ENCODE measurements at places on chromosomes 12 and 14.

GRCh38 chr14:74248017-74248416 is 8.8 kb downstream of the VSX2 start:
- DNase-seq, result no peak

DNA sequence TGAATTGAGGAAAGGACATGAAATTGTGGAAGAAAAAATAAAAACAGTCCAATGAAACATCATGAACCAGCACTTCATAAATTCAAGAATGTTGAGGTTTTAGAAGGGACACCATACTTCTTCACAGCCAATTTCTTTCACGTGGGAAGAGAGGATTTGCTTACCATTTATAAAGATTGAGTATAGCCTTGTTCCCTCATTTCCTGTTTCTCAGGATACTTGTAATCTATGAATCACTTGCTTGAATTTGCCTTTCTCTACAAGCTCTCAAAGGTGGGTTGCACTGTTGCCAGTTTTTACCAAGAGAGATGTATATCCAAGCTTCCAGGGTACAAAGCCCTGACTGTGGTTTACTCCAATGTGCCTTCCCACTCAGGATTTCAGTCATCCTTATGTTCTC is 116.1 kb downstream of the DUSP6 start:
- no peak for DNase-seq

GRCh38 chr14:86672080-86672479 is 1142.1 kb downstream of the FLRT2 start:
- DNase-seq, result no peak

DNA sequence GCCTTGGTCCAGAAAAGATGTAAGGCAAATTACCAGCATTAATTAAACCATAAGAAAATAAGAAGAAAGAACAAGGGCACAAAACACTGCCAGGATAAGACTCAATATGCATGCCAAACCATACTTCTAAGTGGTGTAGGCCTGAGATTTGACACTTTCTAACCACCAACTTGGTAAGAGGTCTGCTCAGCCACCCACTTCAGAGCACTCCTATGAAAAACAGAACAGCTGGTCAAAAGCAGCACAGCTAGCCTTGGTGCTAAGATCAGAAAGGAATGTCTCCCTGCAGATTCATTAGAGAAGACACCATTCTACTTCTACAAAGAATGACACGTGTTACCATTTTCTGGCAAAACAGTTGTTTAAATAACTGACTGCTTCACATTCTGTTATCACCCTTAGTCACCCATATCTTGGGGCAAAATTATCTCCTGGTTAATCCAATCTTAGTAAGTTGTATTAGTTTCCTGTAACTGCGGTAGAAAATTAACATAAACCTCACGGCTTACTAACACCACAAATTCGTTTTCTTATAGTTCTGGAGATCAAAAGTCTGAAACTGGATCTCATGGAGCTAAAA is 13.2 kb downstream of the RPS6KA5 start:
- DNase-seq, result no peak

DNA sequence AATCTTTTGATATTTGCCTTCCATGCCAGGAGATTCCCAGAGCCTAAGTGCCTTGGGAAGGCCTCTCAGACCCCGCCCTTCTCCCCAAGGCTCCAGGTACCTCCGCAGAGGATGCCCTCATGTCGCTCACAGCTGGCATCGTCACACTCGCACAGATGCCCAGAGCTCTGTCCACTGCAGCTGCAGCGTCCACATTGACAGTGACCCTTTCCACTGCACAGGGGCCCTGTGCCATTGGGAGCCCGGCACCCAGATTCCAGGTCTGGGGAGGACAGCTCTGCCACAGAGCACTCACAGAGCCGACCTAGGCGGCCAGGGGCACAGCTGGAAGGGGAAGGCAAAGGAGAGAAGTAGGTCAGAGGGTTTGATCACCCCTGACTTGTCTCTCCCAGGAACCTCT is 12.3 kb upstream of the CSAD start:
- DNase-seq, result no peak

- DNase-seq, result no peak
Observed at GRCh38 chr12:25970082-25970481, 11.6 kb downstream of the RASSF8 start.

DNA sequence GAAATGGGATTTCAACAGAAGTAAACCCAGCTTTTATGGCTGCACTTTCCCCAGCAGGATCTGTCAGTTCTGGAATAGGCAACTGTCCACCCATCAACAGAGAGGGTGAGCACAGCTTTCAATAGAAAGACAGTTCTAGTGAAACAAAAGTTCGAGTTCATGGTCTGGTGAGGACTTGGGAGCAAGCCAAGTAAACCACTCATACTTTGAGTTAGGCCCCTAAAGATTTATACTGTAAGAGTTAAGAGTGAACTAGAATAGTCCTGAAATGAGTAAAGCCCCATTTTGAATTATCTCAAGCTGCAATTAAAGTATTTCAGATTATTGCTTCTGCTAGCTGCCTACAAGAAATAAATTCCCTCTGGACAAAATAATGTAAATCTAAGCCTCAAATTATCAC is 82.6 kb downstream of the METTL25 start:
- no peak for DNase-seq

DNA sequence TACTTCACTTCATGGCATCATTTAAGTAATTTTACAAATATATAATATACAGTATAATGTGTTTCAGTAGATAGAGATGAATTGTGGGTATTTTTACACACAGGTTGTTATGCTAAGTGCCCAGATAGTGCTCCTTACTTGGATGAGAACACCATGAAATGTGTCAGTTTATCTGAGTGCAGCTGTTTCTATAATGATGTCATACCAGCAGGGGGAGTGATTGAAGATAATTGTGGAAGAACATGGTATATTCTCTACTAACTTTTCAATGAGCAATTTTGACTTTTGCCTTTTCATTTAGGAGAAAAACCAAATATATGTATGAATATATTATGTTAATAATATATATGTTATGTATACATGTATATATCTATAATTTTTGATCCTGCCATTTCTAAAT is 221.6 kb downstream of the LRRK2 start:
- no peak for DNase-seq

DNA sequence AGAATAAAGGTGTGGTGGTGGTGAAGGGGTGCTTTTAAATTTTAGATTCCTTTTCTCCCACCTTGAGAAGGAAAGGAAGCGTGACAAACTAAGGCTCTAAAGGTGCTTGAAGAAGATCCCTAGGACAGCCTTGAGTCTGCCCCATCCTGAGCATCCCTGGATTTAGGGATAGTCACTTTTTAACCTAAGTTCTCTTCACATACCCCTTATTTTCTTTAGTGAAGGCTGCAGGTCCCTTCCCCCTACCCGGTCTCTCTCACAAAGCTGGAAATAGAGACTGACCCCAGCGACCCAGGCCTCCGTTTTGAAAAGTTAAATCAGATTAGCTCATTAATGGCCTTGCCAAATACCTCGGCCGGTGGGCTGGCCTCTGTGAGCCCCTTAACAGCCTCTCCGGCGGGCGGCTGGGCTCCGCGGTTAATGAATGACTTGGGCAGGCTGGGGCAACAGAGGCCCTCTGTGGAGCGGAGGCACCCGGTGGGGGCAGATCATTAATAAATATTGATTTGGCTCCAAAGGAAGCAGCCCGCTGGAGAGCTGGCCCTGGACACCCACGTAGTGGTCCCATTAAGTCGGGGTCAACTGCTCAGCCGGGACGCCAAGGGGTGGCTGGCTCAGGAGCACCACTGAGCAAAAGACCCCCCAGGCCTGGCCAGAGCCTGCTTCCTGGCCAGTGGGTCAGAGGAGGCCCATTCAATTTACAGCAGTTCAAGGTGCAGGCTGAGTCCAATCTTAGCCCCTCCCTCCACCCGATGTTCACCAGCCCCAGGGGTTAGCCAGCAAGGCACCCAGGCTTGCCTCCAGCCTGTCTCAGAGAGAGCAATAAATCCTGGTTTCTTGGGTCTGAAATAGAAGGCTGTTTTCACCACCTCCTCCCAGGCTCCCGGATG is 31.8 kb downstream of the PAH start:
- DNase-seq, result no peak

DNA sequence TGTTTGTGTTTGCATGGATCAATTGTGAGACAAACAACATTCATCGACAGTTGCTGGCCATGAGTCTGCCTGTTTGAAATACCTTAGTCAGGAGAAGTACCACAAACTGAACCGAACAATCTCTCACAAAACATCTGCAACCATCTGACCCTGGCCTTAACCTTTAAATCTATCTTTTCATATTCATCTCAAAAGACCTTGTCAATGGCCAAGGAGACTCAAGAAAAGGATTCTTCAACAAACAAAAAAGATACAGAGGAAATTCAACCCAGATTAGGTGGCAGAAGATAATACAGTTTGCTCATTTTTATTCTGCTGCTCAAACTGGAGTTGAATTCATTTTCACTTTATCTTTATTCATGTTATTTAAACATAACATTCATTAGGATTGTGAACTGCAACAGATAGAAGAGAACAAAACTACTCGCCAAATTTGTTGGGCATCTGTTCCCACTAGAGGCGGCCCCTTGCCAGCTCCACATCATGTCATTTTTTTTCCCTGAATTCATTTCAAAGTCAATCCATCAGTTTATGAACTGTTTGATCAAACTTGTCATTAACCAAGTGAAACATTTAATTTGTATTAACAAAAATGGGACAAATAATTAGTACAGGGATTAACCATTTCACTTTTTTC is 152.3 kb upstream of the OTX2 start:
- DNase-seq, result no peak

DNA sequence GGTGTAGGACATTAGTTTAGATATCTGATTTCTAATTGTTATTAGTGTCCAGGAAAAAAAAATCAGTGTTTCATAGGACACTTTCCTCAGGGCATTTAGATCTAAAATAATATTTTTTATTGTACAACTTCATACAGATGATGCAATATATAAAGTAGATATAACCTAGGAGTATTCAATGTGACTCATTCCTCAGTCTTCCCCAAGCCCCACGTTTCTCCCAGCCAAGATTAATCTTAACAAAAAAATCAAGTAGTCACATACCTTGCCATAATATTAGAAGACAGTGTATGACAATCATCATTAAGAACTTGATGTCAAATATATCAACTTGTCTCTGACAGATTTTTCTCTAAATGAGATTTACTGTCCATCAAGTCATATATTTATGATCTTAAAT is 37.1 kb downstream of the PPFIA2 start:
- no peak for DNase-seq

DNA sequence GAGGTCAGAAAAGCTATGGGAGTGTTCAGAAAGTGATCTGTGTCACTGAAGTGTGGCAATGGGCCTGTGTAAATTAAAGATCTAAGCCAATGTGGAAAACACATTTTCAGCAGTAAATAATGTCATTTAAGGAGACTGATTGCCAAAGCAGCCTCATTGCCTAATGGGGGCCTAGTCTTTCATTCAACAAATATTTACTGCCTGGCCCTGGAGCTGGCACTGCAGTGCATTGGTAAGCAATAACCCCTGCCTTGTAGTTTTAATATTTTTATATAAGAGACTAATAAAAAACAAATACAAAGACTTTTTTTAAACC is 326.6 kb downstream of the BTG1 start:
- no peak for DNase-seq

DNA sequence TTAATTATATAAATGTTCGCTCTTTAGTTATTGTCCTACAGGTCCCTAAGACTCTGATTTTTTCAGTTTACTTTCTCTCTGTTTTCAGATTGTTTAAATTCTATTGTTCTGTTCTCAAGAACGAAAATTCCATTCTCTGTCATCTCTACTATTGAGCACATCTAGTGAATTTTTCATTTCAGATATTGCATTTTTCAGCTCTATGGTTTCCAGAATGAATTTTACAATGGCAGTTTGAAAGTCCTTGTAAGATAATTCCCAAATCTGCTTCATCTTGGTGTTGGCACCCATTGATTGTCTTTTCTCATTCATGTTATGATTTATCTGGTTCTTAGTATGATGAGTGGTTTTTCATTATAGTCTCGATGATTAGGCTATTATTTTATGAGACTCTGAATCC is 519.6 kb upstream of the LRFN5 start:
- DNase-seq, result no peak

DNA sequence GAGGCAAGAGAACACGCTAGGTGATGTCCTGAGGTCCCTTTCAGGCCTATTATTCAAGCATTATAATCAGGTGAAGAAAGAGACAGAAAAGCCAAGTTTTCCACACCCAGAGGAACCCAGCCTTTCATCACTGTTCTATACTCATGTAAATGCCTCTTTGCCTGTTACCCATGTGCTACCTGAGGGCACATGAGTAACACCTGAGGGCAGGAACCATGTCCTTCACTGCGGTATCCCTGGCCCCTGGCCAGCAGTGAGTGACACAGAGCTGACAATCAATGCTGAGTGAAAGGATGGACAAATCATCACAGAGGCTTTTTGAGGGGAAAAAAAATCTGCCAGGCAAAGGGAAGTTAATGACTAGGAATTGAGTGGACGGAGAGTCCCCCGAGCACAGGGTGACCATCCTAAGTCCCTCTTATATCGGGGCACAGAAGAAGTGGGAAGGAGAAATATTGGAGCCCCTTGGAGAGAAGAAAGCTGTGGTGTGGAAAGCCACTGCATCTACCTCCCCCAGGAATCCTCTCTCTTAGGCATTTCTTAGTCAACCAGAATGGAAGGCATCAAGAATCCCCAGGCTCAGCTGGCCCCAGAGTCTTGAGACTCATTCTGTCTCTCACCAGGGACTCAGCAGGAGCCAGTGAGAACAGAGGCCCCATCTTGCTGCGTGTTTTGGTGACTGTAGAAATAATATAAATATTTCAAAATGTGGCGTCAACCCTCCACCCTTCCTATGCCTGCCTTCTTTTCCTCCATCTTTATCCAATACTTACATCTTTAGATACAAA is 212.9 kb downstream of the DPF3 start:
- no peak for DNase-seq

GRCh38 chr12:75939016-75939642 is 92.4 kb downstream of the PHLDA1 start:
- no peak for DNase-seq

GRCh38 chr14:71143381-71144290 is 236.4 kb downstream of the PCNX1 start:
- DNase-seq, result no peak

GRCh38 chr12:27589419-27589818 is 65.4 kb downstream of the PPFIBP1 start:
- DNase-seq, result no peak

DNA sequence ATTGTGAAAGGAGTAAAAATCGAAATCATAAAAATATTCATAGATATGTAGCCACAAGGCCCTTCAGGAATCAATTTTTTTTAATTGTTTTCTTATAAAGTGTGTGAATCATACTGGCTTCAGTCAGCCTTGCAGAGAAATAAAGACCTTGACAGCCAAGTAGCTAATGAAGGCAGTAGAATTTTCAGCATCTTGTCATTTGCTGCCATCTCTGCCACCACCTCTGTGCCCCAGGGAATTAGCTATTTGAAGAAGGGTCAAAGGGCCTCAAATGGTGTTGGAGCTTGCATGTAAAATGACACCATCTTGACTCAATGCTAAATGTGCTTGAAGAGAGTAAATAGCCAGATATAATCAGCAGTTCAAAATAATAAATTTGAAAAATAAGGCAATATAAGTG is 359.4 kb upstream of the DCN start:
- DNase-seq, result no peak

GRCh38 chr12:85693093-85693665 is 143.0 kb downstream of the RASSF9 start:
- DNase-seq, result no peak

DNA sequence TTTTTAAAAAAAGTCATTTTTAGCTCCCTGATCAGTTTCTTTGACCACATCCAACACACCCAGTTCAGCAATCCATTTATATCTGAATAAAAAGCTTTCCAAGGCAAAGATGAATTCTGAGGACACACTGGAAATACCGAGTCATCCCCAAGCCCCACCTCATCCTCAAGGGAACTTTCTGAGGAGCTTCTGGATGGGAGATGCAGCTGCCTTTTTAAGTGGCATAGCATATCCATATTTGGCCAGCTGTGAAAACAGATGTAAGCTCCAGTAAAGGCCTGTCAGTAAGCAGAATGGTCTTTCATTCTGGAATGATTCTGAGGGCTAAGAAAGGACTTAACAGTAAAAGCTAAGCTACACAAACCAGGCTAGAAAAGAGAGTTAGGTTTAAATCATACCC is 18.4 kb downstream of the ZFYVE1 start:
- no peak for DNase-seq
